HFFc6 (cell line): ENCODE measurements at places on chromosomes 16 and 17. TPM values are rescaled to one million over a fixed set of nuclear protein-coding genes. Genes with fewer than 3 reads are reported as not detected.

The KATNB1 gene
- total RNA-seq = 20.7 to 21.8 TPM (median 21.8 TPM) in 3 replicates

GRCh38 chr16:80969114-80969484 is 37.6 kb downstream of the CMC2 start:
- H3K36me3 ChIP-seq = peaks cover 8% of the 10 kb centered on the region
- no peaks in the 10 kb centered on the region; the same call in 1 of the 2 replicates for H3K27me3 ChIP-seq
- DNase-seq = no peak
- H3K4me1 ChIP-seq = peaks cover 33% of the 10 kb centered on the region
- H3K4me3 ChIP-seq = no peak overlapping the region

The FLYWCH2 gene
- total RNA-seq = 24.5 to 29.2 TPM (median 27.2 TPM) in 3 replicates

GRCh38 chr16:804193-805048 is 3.9 kb upstream of the GNG13 start:
- no peak overlapping the region for H3K27ac ChIP-seq
- DNase-seq = no peak
- no peak overlapping the region for H3K4me3 ChIP-seq
- H3K36me3 ChIP-seq = peaks cover 5% of the 10 kb centered on the region; the same call in 1 of the 2 replicates
- peaks cover 13% of the 10 kb centered on the region for H3K4me1 ChIP-seq

The COPZ2 gene
- 212 to 260 TPM (median 222 TPM) in 3 replicates for total RNA-seq

- no peak overlapping the region for H3K4me3 ChIP-seq
- peaks cover 3% of the 10 kb centered on the region; the same call in 1 of the 2 replicates for H3K27me3 ChIP-seq
- no peaks in the 10 kb centered on the region for H3K36me3 ChIP-seq
- no peak overlapping the region for H3K27ac ChIP-seq
- peaks cover 7% of the 10 kb centered on the region; the same call in 1 of the 2 replicates for H3K4me1 ChIP-seq
These were observed 36.3 kb upstream of the ZNF750 start for GRCh38 chr17:82876149-82876548.

GRCh38 chr16:36336-36984 is 16.9 kb downstream of the POLR3K start:
- H3K4me3 ChIP-seq = no peak overlapping the region
- H3K36me3 ChIP-seq = no peaks in the 10 kb centered on the region
- no peaks in the 10 kb centered on the region for H3K27me3 ChIP-seq
- no peak for DNase-seq
- H3K27ac ChIP-seq = no peak overlapping the region

DNA sequence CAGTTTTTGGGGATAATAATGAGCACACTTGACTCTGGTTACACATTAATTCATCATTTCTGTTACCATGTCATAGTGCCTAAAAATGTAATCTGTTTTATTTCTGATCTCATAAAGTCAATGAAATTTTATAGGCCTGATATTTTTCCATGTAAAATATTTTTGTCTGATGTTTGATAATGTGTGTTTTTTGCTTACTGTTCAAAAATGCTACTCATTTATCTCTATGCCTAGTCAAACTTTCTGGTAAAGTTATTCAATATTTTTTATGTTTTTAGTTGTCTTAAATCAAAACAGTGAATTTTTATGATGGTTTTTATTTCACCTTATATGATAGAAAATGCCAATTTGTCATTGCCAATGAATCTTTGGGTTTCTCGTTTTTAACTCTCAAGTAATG is 147.0 kb downstream of the AHSP start:
- no peaks in the 10 kb centered on the region for H3K27me3 ChIP-seq
- H3K27ac ChIP-seq = no peak overlapping the region
- no peak for DNase-seq
- H3K36me3 ChIP-seq = no peaks in the 10 kb centered on the region

DNA sequence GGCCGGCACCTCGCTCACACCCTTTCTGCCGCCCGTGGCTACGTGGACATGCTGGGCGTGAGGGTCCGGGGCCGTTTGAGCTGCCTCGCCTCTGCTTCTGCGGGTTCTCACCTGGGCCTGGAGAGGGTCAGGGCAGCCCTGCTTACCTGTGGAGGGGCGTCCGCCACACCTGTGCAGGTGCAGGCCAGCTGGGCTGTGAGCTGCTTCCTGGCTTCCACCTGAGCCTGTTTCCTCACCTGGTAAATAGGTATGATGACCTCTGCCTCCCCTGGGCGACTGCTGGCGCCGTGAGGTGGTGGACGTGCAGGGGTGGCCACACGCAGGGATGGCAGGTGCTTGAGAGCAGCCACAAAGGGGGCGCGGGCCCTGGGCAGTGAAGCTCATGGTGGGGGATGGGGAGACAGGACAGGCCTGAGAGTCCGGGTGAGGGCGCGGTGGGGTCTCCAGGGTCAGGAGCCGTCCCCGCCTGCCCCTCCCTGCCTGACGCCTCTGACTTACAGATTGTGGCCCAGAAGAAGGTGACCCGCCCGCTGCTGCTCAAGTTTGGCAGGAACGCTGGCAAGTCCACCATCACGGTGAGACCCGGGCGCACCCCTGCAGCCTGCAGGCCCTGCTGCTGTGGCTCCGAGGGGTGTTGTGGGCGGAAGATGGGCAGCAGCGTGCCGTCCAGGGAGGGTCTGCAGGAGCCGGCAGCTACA is 7.8 kb downstream of the CPNE7 start:
- H3K4me3 ChIP-seq = no peak overlapping the region
- peaks cover 3% of the 10 kb centered on the region; the same call in 1 of the 2 replicates for H3K27me3 ChIP-seq
- DNase-seq = no peak
- H3K27ac ChIP-seq = no peak overlapping the region
- no peaks in the 10 kb centered on the region for H3K4me1 ChIP-seq

The PHKB gene
- total RNA-seq = 60.0 to 66.7 TPM (median 62.4 TPM) in 3 replicates

DNA sequence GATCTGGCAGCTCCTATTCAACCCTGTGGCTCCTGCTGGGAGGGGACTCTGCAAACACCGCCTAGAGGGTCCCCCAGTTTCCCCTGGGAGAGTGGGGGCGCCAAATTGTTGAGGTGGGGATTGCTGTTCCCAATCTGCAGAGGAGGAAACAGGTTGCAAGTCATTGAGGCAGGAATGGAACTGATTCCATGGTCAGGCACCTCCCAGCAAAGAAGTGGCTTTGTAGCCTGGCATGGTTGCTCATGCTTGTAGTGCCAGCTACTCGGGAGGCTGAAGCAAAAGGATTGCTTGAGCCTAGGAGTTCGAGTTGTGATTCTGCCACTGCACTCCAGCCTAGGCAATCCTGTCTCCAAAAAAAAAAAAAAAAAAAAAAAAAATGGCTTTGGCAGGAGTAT is 198 bp upstream of the PYDC1 start:
- no peak overlapping the region for H3K4me3 ChIP-seq
- DNase-seq = no peak

DNA sequence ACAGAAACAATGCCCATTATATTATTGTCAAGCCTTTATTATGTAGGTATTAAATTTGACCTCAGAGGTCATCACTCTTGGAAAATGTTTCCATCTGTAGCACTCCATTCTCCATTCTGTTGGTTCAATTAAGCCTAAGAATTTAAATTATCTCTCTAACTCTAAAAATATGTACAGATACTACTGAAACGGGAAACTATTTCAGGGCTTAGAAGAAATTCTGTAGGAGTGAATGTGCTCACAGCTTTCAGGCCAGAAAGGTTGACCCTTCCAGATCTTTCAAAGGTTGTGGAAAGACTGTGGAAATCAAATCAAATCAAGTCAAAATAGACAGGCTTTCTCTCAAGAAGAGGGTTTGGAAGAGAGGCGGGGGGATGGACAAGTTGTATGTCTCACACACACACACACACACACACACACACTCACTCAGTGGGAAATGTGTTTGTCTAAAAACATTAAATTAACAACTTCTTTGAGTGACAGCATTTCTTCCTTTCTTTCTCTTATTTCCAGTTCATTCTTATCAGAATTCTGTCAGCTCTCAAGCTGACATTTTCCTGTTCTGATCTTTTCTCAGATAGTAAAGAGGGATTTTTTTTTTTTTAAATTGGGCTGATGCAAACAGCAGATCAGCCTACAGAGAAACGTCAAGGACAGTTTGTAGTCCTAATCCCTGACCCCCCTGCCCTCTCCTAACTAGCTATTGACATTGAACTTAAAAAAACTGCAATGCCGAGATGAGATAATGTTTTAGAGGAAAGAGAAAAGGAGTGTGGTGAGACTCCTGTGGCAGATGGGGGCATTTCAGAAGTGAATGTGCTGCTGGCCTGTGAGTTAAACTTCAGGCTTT is 139.0 kb upstream of the ZFHX3 start:
- H3K4me1 ChIP-seq = peaks cover 23% of the 10 kb centered on the region
- no peak for DNase-seq
- no peak overlapping the region for H3K4me3 ChIP-seq
- H3K27me3 ChIP-seq = 0 out of 2 replicates have a peak, but pooled peaks cover 2% of the 10 kb centered on the region

DNA sequence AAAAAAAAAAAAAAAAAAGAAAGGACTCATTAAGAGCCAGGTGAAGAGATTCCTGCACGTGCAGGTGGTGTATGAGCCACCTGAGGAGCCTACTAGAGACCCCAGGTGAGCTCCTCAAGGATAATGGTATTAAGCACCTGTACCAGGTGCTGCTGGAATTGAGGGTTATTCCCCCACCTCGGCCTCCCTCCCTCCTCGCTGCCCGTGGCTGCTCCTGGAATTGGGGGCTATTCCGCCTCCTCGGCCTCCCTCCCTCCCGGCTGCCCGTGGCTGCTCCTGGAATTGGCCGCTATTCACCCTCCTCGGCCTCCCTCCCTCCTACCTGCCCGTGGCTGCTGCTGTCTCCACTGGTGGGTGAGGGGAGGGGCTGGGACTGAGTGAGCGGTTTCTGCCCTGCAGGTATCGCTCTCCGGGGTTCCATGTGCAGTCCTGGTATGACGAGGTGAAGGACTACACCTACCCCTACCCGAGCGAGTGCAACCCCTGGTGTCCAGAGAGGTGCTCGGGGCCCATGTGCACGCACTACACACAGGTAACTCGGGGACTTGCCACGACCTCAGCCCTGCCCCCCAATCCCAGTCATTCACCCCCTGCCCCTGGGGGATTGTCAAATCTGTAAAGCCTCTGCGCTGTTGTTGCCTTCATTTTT is 29.3 kb downstream of the CRISPLD2 start:
- H3K27me3 ChIP-seq = peaks cover 9% of the 10 kb centered on the region
- H3K36me3 ChIP-seq = peaks cover 13% of the 10 kb centered on the region
- H3K4me1 ChIP-seq = peaks cover 22% of the 10 kb centered on the region

DNA sequence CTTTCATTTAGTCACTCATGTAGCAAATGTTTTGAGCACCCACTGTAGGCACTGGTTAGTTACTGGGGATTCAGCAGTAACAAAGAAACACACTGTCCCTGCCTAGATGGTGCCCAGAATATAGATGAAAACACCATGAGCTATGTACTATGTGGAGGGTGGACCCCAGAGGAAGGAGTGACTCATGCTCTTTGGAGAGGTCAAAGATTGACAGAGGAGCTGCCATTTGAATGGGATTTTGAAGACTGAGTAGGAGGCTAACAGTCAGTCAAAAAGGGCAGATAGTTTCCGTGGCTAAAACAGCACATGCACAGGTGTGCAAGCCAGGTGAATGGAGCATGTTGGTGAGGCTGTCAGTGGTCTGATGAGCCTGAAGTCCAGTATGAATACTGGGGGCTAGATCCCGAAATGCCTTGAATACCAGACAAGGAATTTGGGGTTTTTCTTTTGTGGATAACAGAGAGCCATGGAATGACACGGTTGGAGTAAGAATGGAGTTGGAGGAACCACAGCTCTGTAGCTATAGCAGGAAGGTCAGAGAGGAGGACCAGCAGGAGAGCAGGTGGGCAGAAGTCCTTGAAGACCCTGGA is 6.1 kb downstream of the IL21R start:
- H3K4me3 ChIP-seq = peak overlapping the region; percentile 30; the same call in 1 of the 2 replicates
- DNase-seq = peak; percentile 66
- peak overlapping the region; percentile 83 for H3K27ac ChIP-seq
- H3K4me1 ChIP-seq = peaks cover 33% of the 10 kb centered on the region
- peaks cover 1% of the 10 kb centered on the region; the same call in 1 of the 2 replicates for H3K27me3 ChIP-seq

The HSD3B7 gene
- total RNA-seq = 18.7 and 18.9 TPM in 2 replicates

The SCNN1G gene
- not detected in 3 replicates for total RNA-seq

- no peaks in the 10 kb centered on the region for H3K36me3 ChIP-seq
- H3K4me3 ChIP-seq = no peak overlapping the region
- H3K4me1 ChIP-seq = no peaks in the 10 kb centered on the region
- peaks cover 2% of the 10 kb centered on the region for H3K27me3 ChIP-seq
- no peak overlapping the region for H3K27ac ChIP-seq
These were observed 105.1 kb downstream of the TOX3 start for GRCh38 chr16:52441886-52442285.

GRCh38 chr16:15641753-15642556 is 999 bp downstream of the MARF1 start:
- peak overlapping the region; percentile 92 for H3K4me3 ChIP-seq
- peak overlapping the region; percentile 98 for H3K27ac ChIP-seq
- no peak for DNase-seq

The KRTAP9-8 gene
- total RNA-seq = not detected in 3 replicates

GRCh38 chr17:28726226-28726626 is at the start of gene TLCD1:
Gene TLCD1, minus strand, starts transcription at chr17:28726233. Its CDS starts 136 bp downstream, at chr17:28726097.
- H3K4me1 ChIP-seq = peaks cover 58% of the 10 kb centered on the region
- H3K36me3 ChIP-seq = peaks cover 21% of the 10 kb centered on the region
- peak within 1 kb of the TSS; percentile 95 for H3K4me3 ChIP-seq
- peak; percentile 37 for DNase-seq

The CSH1 gene
- not detected in 3 replicates for total RNA-seq

The GDE1 gene
- 79.4 to 97.9 TPM (median 86.5 TPM) in 3 replicates for total RNA-seq

- H3K4me1 ChIP-seq = no peaks in the 10 kb centered on the region
- H3K36me3 ChIP-seq = no peaks in the 10 kb centered on the region
- DNase-seq = peak; percentile 35
- H3K27me3 ChIP-seq = peaks cover 20% of the 10 kb centered on the region
- no peak overlapping the region for H3K4me3 ChIP-seq
These were observed 3.4 kb upstream of the ZNF385C start for GRCh38 chr17:42101513-42102292.
